Activated CD4-positive, alpha-beta T cell treated with anti-CD3 and anti-CD28 coated beads for 36 hours (primary cell): ENCODE measurements at places on chromosomes 12 and 14. TPM values are rescaled to one million over a fixed set of nuclear protein-coding genes. Genes with fewer than 3 reads are reported as not detected.
A peak's percentile ranks its signal among the peaks of the same experiment; 100 is the strongest.

DNA sequence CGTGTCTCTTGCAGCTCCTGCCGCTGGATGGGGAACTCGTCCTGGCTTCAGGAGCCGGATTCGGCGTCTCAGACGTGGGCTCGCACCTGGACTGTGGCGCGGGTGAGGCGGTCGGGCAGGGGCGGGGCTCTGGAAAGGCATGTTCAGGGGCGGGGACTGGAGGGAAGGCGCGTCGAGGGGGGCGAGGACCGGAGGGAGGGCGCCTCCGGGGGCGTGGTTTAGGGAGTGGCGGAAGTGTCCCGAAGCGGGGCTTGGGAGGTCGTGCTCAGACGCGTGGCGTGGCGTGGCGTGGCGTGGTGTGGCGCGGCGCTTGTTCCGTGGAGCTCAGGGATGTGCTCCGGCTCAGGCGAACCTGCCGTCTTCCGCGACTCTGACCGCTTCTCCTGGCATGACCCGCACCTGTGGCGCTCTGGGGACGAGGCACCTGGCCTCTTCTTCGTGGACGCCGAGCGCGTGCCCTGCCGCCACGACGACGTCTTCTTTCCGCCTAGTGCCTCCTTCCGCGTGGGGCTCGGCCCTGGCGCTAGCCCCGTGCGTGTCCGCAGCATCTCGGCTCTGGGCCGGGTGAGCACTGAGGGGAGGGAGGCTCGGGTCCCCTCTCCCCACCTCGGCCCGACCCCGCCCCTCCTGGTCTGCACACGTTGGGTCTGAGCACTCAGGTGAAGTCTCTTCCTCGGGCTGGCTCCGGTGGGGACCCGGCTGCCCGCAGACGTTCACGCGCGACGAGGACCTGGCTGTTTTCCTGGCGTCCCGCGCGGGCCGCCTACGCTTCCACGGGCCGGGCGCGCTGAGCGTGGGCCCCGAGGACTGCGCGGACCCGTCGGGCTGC is 6.2 kb downstream of the AMN start:
- peak; percentile 75 for DNase-seq

- no peak for DNase-seq
These were observed 477.9 kb downstream of the APAF1 start for GRCh38 chr12:99122959-99123358.

Gene KRT6C
- not detected for total RNA-seq

DNA sequence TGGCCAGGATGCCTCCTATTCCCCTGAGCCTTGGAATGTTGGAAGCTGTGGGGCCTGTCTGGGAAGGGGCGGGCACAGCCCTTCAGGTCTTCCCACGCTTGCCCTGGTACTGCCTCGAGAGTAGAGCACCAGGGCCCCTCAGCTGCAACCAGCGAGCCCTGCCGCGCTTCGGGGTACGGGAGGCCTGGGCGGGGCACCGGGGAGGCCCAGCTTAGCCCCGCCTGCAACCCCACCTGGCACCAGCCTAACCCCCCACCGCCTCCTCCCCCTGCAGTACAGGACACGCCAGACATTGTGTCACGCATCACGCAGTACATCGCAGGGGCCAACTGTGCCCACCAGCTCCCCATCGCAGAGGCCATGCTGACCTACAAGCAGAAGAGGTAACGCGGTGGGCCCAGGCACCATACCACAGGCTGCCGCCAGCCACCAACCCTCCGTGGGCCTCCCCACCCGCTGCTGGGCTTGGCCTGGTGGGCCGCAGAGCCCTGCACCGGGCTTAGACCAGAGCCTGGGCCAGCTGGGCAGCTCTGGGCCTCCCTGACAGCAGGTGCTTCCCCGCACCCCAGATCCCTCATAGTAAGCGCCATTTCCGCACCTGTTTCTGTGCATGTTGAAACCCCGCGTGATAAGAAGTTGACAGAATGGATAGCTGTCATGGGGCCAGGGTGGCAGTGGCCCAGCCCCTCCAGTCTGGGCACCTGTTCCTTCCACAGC is 13.6 kb upstream of the TEX22 start:
- DNase-seq = no peak

Gene RASSF8
- 1.2 TPM for total RNA-seq

- DNase-seq = no peak
These were observed 266.6 kb upstream of the FAR2 start for GRCh38 chr12:28882444-28882843.

- DNase-seq = no peak
These were observed 4.7 kb downstream of the KDM2B start for GRCh38 chr12:121575952-121576625.

- DNase-seq = no peak
These were observed 3.3 kb downstream of the SARNP start for GRCh38 chr12:55814257-55814656.

DNA sequence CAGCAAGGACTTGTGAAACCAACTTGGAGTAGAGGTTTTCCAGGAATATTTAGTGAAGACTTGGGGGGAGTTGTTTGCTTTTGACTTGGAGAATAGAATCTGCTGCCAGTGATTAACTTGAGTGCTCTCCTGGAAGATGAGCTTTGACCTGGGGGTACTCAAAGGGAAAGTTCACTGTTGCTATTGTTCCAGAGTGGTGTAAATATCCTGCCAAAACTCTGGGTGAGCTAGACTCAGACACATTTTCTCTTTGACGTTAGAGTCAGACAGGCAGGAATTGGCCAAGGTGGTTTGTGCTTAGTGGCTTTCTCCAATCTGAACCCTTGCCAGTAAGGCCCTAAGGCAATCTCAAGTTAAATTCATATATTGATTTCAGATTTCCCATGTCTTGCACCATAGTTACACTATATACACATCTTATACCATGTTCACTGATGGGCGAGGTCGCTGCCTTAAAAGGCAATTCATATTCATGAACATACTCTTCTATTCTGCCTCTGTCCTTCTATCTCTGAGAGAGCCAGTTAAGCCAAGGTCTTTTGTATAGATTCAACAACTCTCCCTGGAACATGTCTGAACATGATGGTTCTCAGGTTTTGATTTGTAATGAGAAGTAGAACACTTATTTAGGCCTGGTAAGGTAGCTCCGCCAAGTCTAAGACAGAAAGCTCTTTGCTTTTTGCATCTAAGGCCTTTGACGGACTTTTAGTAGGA is 204.6 kb upstream of the SLC38A2 start:
- DNase-seq = no peak

GRCh38 chr14:72891666-72892102 is 2.2 kb downstream of the DPF3 start:
- DNase-seq = no peak

DNA sequence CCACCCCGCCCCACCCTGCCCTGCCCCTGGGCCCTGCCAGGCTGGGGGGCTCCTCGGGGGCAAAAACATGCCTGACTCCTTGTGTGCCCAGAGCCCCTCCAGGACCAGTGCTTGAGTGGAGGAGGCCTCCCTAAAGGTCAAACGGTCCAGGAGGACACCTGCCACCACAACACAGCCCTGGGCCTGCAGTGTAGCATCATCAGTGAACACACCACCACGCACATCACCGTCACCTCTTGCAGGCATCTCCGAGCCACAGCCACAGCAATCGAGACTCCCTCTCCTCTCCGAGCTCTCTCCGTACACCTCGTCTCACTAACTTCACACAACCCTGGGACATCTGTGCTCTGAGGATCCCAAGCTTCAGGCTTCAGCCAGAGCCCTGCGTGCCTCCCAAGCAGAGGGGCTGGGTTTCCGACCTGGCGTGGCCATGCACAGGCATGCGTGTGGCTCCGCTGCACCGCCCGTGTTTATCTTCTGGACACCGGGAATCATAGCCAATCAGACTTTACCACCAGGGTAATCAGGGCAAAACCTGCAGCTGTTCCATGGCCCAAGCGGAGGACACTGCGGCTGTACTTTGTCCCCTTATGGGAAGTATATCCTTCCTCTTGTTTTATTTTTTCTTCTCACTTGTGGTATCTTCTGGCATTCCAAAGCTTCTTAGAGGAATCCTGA is 6.2 kb upstream of the DIO3 start:
- DNase-seq = no peak

Gene AICDA
- not detected for total RNA-seq

DNA sequence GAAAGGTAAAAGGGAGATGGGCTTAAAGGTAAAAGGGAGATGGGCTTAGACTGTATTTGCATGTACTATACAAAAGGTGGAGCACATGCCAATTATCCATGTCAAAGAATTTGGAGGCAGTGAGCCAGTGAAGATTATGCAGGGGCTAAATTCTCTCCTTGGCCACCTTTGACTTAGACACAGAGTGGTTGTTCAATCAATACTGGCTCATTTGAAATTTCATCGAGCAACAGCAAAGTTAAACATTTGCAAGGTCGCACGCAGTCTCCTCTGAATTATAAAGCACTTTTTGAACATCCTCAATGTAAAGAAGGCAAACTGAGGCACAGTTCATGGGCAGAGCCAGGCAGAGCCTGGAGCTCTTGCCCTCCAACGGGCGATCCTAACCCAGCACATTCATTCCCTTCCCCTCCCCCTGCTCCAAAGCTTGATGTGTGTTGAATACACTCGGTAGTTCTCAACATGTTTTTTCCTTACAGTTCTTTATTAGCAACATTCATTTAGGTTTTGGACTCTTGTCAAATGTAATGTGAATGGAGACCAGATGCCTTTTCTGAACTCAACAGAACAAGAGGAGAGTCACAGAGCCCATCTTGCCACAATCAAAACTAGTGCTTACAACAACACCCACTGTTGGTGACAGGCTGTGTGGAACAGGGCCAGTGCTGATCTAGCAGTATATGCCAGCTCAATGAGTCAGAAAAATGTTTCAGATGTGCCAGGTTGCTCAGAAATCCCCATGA is 169.7 kb upstream of the G2E3 start:
- DNase-seq = peak; percentile 26

Gene DBX2
- total RNA-seq = not detected

Gene NIN
- total RNA-seq = 53.8 TPM

Gene SLC8A3
- total RNA-seq = 0.58 TPM

DNA sequence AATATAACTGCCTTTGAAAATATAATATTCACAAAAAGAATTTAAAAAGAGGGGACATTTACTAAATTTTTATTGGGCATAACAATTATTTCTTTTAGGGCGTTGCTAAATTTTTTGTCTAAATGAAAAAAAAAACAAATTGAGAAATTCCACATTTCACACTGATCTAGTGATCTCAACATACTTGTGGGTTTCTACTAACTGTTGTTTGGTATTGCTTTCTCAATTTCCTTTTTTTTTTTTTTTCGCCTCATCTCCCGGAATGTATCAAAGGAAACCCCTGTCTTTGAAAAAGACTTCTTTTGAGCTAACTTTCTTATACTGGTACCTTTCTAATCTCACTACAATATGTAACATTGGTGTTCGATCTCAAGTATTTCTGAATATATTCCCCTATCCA is at the start of gene CLEC4D:
TSS of gene CLEC4D (plus strand) at position 248 of the 400 bp plus-strand sequence. CDS start 230 bp downstream, outside the sequence.
- DNase-seq = no peak

DNA sequence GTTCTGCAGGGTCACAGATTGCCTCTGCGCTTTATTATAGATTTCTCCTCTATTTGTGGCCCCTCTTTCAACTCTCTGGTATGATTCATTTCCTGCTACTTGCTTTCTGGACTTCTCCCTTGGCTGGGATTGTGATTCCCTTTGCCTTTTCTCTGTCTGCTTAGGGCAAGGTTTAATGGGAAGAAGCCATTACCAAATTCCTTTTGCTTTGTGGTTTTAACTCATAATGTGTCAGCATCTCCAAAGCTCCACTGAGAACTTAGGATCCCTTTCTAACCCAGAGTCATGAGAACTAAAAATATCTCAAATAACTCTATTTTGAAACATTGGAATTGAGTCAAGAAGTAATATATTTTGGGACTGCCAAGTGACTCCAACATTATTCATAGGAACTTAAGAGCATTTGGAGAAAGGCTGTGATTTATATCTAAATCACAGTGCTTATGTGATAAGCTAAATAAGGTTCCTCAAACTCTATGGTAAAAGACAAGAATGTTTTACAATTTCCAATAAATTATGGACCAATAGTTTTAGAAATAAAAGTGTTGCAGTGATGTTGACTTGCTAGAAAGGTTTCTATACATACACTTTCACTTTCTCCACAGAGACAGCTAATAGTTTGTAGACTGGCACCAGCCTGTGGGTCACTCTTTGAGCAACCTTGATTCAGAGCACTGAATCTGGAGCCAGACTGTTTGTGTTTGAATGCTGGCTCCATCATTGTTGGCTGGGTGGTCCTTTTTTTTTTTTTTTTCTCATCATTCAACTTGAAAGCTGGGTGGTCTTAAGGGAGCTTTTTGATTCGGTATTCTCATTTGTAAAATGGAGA is 93.9 kb downstream of the DACT1 start:
- no peak for DNase-seq

DNA sequence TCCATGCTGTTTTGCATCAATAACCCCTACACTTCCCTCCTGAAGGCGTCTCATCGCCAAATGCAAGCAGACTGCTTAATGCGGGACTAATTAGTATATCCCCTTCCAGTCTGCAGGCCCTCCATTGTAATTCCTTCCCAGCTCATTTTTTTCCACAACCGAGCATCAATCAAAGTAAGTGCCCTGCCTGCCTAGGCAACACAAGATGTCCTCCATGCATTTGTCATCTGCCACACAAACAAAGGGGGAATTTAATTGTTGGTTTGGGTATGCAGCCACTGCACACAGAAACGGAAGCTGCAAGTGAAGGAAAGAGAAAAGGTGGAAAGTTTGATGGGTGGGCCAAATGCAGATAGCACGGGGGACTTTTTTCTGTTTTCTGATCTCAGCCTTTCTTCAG is 168.0 kb downstream of the EGLN3 start:
- DNase-seq = no peak

Gene LAG3
- total RNA-seq = 93.9 TPM

GRCh38 chr12:96354326-96354725 is 45.9 kb downstream of the CDK17 start:
- no peak for DNase-seq

Gene BMP4
- total RNA-seq = not detected

Gene MSRB3
- total RNA-seq = not detected

Gene POTEG
- total RNA-seq = not detected

DNA sequence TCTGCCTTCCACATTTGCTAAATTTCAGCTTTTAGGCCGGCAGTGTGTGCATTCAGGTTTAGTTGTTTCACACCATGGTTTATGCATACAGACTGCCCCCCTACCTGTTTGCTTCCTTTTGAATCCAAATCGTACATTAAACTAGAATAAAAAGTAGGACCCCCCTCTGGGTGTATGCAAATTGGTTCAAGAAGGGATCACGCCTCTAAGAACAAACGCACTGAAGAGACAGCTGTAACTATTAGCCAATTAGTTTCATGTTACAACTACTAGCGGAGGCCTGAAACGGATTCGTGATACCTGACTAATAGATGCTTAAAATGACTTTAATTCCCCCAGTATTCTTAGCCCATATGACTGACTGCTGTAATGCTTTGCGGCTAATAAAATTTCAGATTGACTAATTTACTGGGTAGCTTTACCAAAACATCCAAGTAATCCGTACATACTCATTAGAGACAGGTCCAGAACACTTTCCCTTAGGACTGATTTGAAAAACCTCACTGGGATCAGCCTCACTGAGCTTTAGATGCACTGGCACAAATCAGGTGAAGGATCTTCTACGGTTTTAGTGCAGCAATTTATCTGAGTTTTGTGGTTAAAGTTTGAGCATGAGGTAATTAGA is 411.8 kb downstream of the NPAS3 start:
- DNase-seq = no peak

DNA sequence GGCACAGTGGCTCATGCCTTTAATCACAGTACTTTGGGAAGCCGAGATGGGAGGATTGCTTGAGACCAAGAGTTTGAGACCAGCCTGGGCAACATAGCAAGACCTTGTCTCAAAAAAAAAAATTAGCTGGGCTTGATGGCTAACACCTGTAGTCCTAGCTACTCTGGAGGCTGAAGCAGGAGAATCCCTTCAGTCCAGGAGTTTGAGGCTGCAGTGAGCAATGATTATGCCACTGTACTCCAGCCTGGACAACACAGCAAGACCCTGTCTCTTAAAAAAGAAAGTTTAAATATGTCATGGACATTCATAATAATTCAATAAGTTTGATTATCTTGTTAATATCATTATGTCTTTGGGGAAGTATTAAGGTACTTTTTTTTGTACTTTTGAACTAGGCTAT is 38.9 kb downstream of the KIAA0586 start:
- no peak for DNase-seq

Gene FAM90A1
- 0.32 TPM for total RNA-seq
